ENCODE measurements at places on chromosomes 13 and 19.
A peak's percentile ranks its signal among the peaks of the same experiment; 100 is the strongest.

GRCh38 chr19:583198-583967, 6.3 kb upstream of the HCN2 start:
- no peak for DNase-seq

- DNase-seq: no peak
Observed at GRCh38 chr13:107941345-107942029, 273.8 kb downstream of the LIG4 start.

DNA sequence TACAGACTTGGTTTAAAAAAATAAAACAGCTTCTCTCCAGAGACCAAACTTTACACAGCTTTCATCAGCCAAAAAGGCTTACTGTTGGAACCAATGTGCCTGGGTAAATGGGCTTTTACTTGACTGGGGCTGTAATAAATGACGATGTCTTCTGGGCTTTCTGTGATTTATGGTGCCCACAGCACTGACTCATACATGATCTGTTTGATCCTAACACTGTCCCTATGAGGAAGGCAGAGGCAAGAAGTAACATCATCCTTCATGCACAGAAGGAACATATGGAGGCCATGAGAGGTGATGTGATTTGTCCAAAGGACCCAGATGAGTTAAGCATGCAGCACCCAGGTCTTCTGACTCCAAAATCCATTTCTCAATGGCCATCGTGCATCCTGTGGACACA, 77.4 kb downstream of the DOCK9 start:
- no peak for DNase-seq

- DNase-seq: peak; percentile 28
Observed at GRCh38 chr19:1754636-1755466, 1.5 kb downstream of the ONECUT3 start.

GRCh38 chr13:43567608-43568007, 219.2 kb downstream of the ENOX1 start:
- DNase-seq: peak; percentile 54

DNA sequence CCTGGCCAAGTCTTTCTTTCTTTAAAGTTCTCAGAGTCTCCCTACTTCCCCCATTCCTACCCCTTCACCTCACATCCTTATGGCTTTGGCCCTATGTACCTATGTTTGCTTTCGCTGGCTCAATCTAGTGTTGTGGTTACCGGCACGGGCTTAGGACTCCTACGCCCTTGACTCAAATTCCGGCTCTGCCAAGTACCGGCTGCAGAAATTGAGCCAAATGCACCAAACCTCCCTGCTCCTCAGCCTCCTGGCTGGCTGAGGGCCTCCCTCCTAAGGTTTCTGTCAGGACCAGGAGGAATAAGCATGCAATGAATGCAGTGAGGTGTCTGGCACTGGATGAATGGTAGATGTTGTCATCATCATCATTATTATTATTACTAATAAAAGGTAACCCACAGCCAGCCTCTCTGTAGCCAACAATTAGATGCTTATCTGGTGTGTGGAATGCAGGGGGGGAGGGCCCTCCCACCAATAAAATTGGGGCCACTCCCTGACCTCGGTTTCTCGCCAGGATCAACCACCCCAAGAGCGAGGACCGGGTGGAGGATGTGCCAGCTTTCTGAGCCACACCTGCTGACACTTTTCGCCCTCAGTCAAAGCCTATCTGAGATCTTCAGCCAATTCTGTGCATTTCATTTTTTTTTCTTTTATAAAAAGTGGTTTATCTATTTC, 20.7 kb downstream of the KLK5 start:
- DNase-seq: no peak

DNA sequence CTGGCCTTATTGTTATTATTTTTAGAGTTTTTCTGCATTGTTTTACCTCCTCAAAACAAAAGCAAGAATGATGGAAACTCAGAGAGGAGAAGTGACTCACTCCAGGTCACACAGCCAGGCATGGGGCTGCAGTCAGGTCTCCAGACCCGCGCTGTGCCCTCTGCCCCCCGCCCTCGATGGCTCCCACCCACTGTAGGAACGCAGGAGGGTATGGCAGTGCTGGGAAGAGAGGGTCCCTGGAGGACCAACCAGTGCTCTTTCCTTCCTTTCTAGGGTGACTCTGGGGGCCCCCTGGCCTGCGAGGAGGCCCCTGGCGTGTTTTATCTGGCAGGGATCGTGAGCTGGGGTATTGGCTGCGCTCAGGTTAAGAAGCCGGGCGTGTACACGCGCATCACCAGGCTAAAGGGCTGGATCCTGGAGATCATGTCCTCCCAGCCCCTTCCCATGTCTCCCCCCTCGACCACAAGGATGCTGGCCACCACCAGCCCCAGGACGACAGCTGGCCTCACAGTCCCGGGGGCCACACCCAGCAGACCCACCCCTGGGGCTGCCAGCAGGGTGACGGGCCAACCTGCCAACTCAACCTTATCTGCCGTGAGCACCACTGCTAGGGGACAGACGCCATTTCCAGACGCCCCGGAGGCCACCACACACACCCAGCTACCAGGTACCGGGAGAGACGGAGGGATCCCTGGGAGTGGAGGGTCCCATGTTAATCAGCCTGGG, 5.6 kb downstream of the TIMM13 start:
- DNase-seq: no peak

DNA sequence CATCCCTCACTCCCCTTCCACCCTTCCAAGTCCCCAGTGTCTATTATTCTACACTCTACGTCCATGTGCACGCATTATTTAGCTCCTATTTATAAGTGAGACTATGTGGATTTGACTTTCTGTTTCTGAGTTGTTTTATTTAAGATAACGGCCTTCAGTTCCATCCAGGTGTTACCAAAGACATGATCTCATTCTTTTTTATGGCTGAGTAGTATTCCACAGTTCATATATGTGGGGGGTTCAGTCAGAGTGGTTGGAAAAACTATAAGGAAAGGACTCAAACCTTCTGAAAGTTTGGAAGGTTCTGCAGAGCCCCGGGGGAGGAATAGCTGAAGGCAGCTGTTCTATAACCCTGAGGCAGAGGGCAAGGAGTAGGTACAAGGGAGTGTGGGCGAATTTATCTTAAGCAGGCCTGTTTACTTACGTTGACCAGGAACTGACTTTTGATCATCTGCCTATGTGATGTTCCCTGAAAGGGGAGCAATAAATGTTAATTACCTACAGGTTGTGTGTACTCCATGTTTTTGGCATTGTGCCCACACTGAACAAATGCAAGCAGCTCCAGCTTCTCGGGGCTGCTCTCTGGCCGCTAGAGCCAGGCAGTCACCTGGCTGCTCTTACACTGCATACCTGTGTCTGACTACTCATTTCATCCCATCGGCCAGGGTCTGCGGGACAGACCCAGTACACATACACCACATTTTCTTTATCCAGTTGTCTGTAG, 13.5 kb upstream of the ADGRE1 start:
- DNase-seq: no peak

All from cardiac fibroblast (primary cell).